ENCODE measurements at places on chromosomes 4 and X.

GRCh38 chrX:119475389-119476101 lies 7.3 kb downstream of the SLC25A5 start:
- no peak for DNase-seq

- DNase-seq, result no peak
Observed at GRCh38 chr4:5460106-5460801, 248.1 kb downstream of the EVC2 start.

DNA sequence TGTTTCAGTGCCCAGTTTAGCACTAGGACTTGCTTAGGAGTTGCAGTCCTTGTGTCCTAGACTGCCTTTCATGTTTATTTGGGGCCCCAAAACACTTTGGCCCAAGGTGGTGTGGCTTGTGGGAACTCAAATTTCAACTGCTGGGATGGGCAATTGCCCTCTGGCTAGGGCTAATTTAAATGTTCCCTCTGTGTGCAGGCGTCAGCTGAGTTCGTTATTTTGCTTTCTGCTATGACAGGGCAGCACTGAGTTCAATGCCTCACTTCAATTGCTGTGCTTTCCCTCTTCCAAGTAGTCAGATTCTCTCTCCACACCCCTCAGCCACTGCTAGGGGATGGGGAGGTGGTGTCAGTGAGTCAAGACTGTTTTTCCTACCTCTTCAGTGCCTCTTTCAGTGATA lies 51.1 kb downstream of the ITIH6 start:
- no peak for DNase-seq

DNA sequence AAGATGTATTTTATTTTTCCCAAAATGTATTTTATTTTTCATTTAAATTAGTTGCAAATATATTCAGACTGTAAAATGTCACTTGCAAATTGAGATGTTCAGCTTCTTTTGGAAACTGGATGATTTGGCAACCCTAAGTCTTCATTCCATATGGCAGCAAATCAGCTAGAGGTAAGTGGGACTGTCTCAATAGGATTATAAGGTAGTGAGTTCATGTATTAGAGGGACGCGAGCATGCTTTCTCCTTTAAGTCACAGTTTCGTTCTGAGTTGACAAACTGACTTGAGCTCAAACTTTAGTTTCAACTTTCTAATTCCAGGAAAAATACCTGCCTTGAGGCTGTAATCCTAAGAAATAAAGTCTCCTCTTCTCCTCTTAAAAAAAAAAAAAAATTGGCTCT lies 44.2 kb upstream of the TMEM131L start:
- no peak for DNase-seq

DNA sequence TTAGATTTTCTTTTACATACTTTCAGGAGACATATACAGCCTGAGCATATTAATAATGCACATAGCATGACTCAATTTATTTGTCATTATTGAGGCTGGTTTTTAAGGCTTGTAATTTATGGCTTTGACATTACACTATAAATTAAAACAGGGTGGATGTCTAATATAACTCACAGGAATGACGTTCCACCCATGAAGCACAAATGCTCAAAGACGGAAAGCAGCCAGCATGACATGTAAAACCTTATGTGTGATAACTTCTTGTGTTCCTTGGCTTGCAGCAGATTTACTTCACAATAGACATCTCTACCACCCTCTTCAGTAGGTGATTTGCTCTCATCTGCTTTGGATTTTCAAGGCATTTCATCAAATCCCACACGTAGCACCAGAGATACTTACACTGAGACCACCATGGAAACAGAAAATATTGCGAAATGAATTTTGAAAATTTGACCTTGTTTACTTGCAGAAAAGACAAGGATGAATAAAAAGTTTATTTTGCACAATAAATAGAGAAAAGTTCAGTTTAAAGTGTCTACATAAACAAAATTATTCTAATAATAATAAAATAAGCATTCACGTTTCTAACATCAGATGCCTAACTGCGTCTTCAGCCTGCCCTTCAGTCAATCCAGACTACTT lies 64.7 kb upstream of the BTC start:
- DNase-seq, result no peak

DNA sequence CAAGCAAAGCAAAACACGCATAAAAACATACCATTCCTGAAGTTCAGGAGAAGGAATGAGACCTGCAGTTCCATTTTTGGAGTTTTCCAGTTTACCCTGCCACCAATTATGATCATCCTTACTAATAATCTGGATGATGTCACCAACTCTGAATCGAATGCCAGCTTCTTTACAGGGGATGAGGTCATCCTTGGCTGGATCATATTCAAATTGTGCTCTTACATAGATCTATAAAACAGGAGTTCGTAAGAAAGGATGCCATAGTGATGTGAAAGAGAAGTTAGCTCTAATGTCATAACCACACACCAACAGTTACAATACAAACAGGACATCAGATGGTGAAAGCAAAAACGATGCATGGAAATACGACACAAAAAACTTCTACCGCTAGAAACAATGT lies 106.5 kb downstream of the NYX start:
- peak; percentile 16 for DNase-seq

DNA sequence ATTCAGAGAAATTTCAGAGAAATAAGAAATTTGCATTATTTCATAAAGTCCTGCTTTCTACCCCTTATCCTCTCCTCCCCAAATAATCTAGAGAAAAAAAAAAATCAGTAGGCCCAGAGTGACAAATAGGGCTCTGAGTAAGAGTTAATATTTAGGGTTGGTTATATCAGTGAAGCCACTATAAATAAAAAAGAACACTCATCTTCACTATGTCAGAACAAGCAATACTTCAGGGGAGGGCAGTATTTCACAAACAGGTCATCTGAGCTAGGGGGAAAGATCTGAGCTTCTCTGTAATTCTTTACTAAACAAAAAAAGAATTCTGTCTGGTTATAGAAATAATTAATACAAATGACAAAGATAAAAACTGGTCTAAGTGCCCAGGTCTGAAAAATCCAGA lies 39.4 kb downstream of the PDE5A start:
- peak; percentile 7 for DNase-seq

DNA sequence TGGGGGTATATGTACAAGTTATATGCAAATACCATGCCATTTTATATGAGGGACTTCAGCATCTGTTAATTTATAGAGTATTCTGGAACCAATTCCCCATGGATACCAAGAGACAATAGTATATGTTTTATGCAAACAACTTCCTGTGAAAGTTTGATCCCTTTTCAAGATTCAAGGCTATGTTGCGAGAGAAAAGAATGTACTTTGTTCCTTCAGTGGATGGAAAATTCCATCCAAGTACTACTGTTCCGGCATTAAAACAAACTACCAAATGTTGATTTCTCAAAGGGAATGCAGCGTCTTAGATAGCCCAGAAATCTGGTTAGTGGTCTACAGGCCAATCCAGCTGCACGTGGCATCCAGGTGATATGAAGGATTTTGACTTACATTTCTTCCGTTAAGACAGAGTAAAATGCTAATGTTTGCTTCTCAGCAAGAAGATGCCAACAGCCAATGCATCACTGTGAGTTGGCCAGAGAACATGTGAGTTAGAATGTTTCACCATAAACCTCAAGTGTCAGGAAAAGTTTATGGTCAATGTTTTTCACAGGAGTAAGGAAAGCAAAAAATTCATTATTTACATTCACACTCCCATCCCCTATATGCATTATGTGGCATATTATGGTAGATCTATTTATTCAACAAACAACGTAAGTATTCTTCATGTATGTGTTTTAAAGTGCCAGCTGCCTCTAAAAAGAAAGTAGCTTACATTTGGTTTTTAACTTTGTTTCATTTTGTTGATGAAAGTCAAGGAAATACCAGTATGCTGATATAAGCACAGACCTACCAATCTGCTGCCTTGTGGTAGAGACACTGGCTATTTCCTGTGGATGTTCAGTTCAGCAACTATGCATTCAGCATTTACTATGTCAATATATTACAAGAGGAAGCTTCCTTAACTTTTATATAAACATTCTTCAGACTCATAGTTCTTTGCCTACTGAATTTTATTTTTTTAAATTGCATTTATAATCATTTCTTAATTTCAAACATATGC lies 44.4 kb downstream of the METTL14 start:
- DNase-seq, result peak; percentile 22

DNA sequence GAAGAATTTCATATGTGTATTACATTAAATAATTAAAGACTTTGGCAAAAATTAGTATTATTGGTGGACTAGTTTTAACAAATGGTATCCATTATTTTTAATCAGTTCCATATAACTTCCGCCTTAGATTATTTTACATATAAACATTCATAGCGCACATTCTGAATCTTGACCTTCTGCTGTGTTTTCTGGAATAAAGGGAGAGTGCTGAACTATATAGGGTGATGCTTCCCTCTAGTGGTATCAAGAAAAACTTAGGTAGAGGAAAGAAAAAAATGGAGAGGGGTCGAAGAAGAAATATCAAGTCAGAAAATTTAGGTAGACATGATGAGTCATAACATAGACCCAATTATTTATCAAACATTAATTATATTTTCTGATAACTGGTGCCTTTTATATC lies 155.6 kb upstream of the PACRGL start:
- peak; percentile 71 for DNase-seq

- DNase-seq, result no peak
Observed at GRCh38 chrX:146433771-146434170, 375.8 kb upstream of the CXorf51B start.

DNA sequence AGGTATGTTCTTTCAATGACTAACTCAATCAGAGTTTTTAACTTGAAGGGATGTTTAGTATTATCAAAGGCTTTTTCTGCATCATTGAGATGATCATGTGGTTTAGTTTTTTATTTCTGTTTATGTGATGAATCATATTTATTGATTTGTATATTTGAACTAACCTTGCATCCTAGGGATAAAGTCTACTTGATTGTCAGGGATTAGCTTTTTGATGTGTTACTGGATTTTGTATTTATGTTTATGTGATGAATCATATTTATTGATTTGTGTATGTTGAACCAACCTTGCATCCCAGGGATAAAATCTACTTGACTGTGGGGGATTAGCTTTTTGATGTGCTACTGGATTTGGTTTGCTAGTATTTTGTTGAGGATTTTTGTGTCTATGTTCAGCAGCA lies 615.4 kb upstream of the GRID2 start:
- no peak for DNase-seq

GRCh38 chr4:176818531-176818930 lies 25.8 kb upstream of the VEGFC start:
- peak; percentile 46 for DNase-seq

- no peak for DNase-seq
Observed at GRCh38 chr4:112648263-112649054, 11.5 kb downstream of the LARP7 start.

DNA sequence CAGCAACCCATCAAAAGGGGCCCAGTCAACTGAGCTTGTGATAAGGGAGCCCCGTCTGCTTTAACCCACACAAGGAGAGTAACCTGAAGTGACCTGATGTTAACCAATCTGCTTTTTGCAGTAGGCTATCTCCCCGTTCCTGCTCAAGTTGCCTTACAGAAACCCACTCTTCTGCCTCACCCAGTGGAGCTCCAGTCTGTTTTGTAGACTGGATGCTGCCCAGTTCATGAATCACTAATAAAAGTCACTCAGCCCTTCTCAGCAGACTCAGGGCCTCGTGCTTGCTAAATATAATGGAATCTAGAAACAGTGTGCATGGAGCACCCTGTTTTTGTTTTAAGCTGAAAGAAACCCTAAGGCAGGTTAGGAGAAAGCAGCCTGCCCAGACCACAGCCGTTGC lies 312.3 kb downstream of the FBXW7 start:
- DNase-seq, result no peak

- DNase-seq, result no peak
Observed at GRCh38 chr4:81743731-81744435, 272.2 kb upstream of the RASGEF1B start.

- DNase-seq, result no peak
Observed at GRCh38 chrX:94057385-94057784, 383.4 kb downstream of the FAM133A start.

DNA sequence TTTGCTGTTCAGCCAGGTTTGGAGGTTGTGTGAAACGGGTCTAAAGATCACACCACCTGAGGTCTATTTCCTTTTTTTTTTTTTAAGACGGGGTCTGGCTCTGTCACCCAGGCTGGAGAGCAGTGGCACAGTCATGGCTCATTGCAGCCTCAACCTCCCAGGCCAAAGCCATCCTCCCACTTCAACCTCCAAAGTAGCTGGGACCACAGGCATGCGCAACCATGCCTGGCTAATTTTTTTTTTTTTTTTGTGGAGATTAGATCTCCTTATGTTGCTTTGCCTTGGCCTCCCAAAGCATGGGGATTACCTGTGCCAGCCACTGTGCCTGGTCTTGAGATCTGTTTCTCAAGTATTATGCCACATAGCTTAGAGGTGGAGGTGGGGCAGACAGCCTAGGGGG lies 49.2 kb upstream of the ELOVL6 start:
- no peak for DNase-seq

DNA sequence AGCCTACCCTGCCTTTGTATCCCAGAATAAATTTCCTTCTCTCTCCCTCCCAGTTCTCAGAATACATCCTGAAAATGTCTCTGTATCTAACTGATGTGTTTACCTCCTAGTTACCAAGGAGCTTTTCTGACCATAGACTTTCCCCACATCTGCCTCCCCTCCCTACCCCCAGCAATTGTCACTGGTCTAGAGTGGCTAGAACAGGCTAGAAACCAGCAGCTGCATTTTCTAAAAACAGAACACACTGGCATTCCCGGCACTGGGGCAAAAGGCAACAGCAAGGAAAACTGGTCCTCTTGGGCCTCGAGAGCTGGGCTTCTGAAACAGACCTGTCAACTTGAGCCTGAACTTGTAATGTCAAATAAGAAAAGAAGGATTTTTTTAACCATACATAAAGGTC lies 16.4 kb downstream of the TASL start:
- DNase-seq, result peak; percentile 1

- no peak for DNase-seq
Observed at GRCh38 chr4:73406548-73406875, 2.4 kb downstream of the ALB start.

DNA sequence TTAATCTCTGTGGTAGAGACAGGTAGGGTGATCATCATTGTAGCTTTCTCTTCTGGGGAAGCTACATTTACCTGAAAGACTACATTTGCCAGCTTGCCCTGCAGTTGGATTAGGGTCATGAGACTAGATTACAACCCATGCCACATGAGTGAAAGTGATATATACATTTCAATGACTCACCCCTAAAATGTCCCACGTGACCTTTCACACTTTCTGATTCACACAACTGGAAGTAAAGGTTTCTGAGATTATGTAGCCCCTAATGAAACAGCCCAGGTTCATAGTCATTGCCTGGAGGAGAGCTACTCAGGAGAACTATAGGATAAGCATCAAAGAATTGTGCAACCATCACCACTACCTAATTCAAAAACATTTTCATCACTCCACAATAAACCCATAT lies 17.8 kb downstream of the PDCL2 start:
- no peak for DNase-seq
